Suppressor macrophage treated with lipopolysaccharide for 1 hour (primary cell): ENCODE measurements at places on chromosomes 4 and X.

DNA sequence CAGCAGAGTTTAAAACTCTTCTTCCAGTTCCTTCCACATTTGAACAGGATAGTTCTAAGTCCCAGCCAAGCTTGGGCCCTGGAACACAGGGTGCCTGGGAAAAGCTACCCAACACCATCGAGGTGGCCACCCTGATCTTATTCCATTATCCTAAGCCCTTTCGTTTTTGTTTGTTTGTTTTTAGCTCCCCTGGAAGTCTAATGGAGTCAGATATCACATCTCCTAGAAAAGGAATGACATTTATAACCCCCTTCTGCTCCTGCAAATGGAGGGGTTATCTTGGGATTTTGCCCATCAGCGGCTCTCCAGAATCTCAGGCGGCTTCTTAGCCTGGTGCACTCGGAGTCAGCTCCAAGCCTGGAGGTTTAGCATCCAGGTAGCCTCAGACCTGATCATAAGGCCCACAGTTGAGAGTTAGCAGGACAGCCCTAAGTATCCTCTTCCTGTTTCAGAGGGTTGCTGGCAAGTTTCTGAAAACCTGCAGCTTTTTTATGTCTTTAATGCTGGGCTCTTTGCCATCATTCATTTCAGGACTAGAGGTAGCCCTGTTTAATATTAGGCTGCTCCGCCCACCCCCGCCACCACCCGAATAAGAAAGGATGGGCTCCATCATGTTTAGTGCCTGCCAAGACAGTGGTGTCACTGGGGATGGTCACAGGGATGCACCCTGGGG lies 230.0 kb upstream of the LNX1 start:
- no peak for DNase-seq

DNA sequence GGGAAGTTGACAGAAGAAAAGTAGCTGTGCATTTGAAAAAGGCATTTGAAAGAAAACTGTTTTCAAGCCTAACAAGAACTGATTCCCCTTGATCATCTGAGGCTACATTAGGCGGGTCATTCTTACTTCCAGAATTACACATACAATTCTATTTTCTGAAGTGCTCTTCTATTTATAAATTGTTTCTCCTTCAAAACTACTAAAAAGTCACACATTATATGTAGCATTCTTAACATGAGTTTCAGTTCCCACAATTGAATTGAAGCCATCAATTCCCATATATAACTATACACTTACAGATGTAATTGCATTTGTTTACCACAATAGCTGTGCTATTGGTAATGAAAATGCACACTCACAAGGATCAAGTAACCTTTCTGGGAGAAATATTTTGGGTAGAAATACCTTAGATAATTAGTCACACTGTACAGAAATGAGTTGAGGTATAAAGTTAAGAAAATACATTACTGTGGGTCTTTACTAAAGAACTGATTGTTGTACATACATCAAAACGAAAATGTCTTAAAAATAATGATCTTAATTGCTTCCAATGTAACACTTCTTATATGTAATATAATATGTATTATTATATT lies 1688.0 kb upstream of the AGA start:
- DNase-seq, result no peak

DNA sequence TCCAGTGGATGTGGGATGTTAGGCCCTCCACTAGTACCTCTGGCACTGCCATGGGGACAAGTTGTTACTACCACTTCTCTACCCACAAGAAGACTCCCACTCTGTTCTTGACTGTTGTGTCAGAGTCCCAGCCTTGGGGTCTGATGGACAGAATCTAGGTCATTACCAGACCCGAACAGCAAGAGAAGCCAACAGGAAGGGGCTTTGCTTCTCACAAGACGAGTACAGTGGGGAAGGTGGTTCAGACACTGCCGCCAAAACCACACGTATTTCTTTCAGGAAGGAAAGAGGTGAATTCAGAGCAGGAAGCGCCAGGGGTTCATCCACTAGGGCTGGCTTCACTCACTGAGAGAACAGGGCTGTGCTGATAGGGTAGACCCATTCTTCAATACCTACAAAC lies 161.3 kb upstream of the KIT start:
- no peak for DNase-seq

DNA sequence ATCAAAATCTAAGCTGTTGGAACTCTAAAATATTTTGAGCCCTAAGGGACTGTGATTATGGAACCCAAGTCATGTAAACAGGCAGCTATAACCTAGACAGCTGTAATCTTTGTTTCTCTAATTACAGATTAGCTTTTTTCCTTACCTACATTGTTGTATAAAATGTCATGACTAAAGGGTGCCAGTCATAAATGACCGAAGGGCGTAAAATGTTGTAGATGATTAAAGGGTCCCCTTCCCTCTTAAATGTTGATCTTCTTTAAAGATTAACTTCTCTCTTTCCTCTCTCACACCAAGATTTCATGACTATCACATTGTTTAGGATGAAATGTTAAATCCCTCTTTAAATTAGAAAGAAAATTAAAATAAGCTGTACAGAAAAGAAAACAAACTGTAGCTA lies 659.4 kb upstream of the NR3C2 start:
- DNase-seq, result no peak
